ENCODE measurements at places on chromosomes 1 and 21. TPM values are rescaled to one million over a fixed set of nuclear protein-coding genes. Genes with fewer than 3 reads are reported as not detected.

Gene MXRA8
- polyA plus RNA-seq, result 0.24 TPM

Gene RAB3B
- 0.04 TPM for polyA plus RNA-seq

Gene TDRD5
- polyA plus RNA-seq, result not detected

Gene FLG2
- not detected for polyA plus RNA-seq

Gene CFAP141
- not detected for polyA plus RNA-seq

Gene SLC16A1
- 71.2 TPM for polyA plus RNA-seq

Gene AIM2
- 12.8 TPM for polyA plus RNA-seq

Gene ANGPTL7
- not detected for polyA plus RNA-seq

Gene UMODL1
- not detected for polyA plus RNA-seq

Gene MRPL24
- polyA plus RNA-seq, result 136 TPM

Gene GLUL
- 162 TPM for polyA plus RNA-seq

Gene ZNF669
- 4.9 TPM for polyA plus RNA-seq

Gene OR2M3
- polyA plus RNA-seq, result not detected

Gene S100A7A
- polyA plus RNA-seq, result not detected

Gene ZNF697
- 0.48 TPM for polyA plus RNA-seq

Gene DNAI4
- 2.3 TPM for polyA plus RNA-seq

Gene ITGB2
- 127 TPM for polyA plus RNA-seq

Gene SMIM11
- 13.2 TPM for polyA plus RNA-seq

Gene EPHB2
- polyA plus RNA-seq, result 0.91 TPM

Gene EXTL1
- 0.06 TPM for polyA plus RNA-seq

Gene TEDDM1
- not detected for polyA plus RNA-seq

Gene CD1B
- not detected for polyA plus RNA-seq

Gene ATP1B1
- polyA plus RNA-seq, result 2.1 TPM

Gene BRINP2
- not detected for polyA plus RNA-seq

Gene C1orf185
- polyA plus RNA-seq, result not detected

Gene BCAS2
- polyA plus RNA-seq, result 105 TPM

Gene GPR137B
- polyA plus RNA-seq, result 12.9 TPM

Gene REG4
- polyA plus RNA-seq, result not detected

Gene ZMYND12
- 0.52 TPM for polyA plus RNA-seq

Gene NUP210L
- 0.08 TPM for polyA plus RNA-seq

Gene CYYR1
- 0.11 TPM for polyA plus RNA-seq

Gene OLFML3
- polyA plus RNA-seq, result not detected

Gene C1orf52
- polyA plus RNA-seq, result 39.5 TPM

Gene PEA15
- polyA plus RNA-seq, result 64.4 TPM

Gene NPR1
- 0.08 TPM for polyA plus RNA-seq

Gene SEMA6C
- 0.13 TPM for polyA plus RNA-seq

Gene OR10J1
- not detected for polyA plus RNA-seq

Gene SLC35D1
- 12.4 TPM for polyA plus RNA-seq

Gene MSH4
- polyA plus RNA-seq, result 0.04 TPM

Gene TLCD4
- not detected for polyA plus RNA-seq

Gene IGSF5
- not detected for polyA plus RNA-seq

Gene TFF1
- polyA plus RNA-seq, result not detected

Gene C1orf159
- 12.7 TPM for polyA plus RNA-seq

Gene TGFB2
- 0.11 TPM for polyA plus RNA-seq

Gene CFHR2
- not detected for polyA plus RNA-seq

Gene ECE1
- polyA plus RNA-seq, result 42.1 TPM

Gene PLCH2
- not detected for polyA plus RNA-seq

Gene ITLN2
- polyA plus RNA-seq, result not detected

Gene SGIP1
- polyA plus RNA-seq, result 0.15 TPM

Gene KCNA3
- 1.7 TPM for polyA plus RNA-seq

Gene ANKRD35
- not detected for polyA plus RNA-seq

Measured in GM12878 (cell line).